ENCODE measurements at places on chromosomes 5 and 9. TPM values are rescaled to one million over a fixed set of nuclear protein-coding genes. Genes with fewer than 3 reads are reported as not detected.

Gene AIF1L
- 17.7 TPM for total RNA-seq

Gene MARCHF11
- total RNA-seq = not detected

Gene SPAG8
- 0.24 TPM for total RNA-seq

Gene RASEF
- 7.0 TPM for total RNA-seq

Gene QRFP
- total RNA-seq = not detected

Gene IL3
- not detected for total RNA-seq

Gene SPINK5
- total RNA-seq = 0.95 TPM

Gene PCDHB7
- total RNA-seq = 1.2 TPM

DNA sequence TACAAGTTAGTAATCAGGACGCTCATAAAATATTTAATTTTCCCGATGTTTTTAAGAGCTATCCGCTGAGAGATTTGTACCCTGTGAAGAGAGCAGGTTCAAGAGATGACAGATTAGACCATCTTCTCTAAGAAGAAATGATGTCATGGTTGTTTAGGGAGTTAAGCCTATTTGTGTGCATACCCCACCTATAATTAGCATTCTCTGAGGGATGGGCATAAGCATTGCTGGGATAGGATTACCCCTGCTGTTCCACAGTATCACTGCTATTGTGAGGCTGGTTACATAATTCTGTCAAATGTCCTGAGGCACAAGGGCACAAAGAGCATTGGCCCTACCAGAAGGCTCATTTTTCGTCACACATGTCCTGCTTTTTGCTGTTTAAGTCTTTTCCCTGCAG lies 687.0 kb downstream of the CETN3 start:
- no peak for DNase-seq

GRCh38 chr9:17597977-17598376 lies 19.1 kb downstream of the SH3GL2 start:
- no peak for DNase-seq

GRCh38 chr9:77883846-77884771 lies 147.5 kb downstream of the GNAQ start:
- DNase-seq = no peak

DNA sequence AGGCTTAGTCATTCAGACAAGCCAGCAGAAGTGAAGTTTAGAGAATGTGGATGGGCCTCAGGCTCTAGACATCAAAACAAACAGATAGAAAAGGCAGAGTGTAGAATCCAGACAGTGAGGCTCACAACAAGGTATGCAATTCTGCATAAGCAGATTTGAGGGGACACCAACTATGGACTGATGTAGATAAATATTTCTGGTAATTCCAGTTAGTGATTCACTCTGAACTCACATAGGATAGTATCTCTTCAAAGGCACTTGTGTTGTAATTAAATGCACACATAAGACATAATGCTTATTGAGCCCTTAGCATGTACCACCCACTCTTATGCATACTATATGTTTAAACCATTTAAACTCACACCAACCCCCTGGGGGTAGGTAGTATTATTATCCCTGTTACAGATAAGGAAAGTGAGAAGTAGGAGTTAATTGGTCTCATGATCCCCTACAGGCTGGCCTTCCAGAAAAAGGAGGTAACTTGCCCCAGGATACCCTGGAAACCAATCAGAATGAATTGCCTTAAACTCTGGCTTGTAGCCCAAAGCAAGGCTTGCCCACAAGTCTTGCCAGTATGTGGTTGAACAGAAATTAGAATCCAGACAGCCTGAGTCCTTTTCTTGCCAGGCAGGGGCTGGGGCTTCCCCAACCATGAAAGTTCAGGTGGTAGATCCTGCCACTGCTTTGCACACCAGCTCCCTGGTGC lies 39.5 kb upstream of the HSPB3 start:
- DNase-seq = no peak

- DNase-seq = no peak
Measured at GRCh38 chr5:52867809-52868208, 80.1 kb downstream of the ITGA1 start.

DNA sequence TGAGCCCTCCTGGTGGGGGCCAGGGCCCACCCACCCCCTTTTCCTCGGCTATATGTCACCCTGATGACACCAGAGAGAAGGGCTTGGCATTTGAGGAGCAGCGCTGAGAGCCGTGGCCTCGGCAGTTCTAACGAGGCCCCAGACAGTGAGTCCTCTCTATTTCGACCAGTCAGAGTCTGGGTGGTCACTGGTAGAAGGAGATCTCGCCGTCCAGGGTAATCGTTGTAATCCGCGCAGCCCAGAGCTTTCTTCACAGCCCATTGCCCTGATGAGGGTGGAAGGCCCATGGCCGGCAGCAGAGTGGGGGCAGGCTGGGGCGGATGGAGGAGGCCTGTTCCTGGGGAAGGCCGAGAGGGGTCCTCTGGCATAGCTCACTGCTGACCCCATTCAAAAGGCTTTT lies 70.2 kb downstream of the PSMB7 start:
- no peak for DNase-seq

DNA sequence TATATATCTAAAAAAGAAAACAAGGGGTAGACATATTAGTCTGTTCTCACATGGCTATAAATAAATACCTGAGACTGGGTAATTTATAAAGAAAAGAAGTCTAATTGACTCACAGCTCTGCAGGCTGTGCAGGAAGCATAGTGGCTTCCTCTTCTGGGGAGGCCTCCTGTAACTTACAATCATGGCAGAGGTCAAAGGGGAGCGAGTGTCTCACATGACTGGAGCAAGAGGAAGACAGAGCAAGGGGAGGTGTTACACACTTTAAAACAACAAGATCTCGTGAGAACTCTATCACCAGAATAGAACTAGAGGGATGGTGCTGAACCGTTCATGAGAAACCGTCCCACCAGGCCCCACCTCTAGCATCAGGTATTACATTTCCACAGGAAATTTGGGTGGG lies 616.8 kb downstream of the TLE4 start:
- DNase-seq = no peak

- no peak for DNase-seq
Measured at GRCh38 chr5:84783003-84783402, 398.3 kb upstream of the EDIL3 start.

DNA sequence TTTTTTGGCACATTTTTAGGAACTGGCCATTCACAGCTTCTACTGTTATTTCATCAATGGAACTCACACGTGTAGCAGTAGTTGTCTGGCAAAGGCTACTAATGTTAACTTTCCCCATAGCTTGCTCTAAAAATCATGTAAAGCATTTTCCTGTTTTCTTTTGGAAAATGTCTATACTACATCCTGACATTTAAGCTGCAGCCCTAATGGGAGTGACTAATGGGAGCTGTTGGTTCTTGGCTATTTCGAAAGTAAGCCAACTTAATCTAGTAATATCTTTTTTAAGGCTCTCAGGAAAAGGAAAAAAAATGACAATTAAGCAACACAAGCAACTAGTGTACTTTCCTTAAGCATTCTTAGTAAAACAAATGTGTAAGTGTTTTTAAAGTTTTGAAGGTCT lies 169.2 kb downstream of the SLC12A2 start:
- DNase-seq = no peak

DNA sequence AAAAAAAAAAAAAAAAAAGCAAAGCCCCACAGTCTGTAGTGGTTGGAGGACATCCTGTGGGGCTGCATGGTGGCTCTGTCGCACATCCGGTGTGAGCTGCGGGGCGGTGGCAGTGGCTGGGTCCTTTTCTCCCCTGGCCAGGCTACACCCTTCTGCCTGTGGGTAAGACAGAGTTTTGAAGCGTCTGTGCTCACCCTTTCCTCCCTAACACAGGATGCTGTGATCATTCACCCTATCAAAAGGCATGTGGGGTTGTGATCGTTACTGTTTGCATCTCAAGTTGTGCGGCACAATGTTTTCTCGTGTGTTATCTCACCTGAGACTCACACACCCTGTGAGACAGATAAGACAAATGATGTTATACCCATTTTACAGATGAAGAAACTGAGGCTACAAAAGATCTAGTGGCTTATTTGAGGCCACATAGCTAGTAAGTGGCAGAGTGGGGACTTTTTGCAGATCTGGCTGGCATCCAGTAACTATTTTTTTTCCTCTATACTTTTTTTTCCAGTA lies 17.5 kb downstream of the IRF1 start:
- DNase-seq = no peak

GRCh38 chr5:154356020-154356655 lies 89.7 kb upstream of the SAP30L start:
- no peak for DNase-seq

DNA sequence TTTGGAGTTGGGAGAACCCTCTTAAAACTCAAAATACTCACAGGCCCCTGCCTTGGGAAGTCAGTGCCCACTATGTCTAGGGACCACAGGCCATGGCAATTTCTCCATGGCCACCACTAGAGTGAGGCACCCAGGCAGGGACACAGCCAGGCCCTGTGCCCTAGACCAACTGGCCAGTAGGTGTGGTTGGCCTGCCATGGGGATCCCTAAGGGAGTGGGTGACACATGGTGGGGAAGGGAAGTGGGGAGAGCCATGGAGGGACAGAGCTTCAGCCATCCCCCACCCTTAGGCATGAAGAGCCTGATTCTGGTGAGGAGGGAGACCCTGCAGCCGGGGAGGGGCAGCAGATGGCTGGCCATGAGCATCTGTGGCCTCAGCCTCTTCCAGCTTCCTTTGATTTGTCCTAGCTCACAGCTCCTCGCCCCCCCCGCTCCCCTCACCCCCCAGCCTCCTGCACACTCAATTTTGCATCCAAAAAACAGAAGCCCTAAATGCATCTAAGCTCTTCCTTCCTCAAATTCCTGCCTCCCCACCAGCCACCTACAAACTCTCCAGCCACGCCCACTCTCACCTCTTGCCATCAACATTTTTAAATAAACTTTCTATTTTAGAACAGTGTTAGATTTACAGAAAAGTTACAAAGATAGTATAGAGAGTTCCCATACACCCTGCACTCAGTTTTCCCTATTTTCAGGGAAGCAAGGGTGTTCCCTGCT lies 1.6 kb upstream of the DBN1 start:
- no peak for DNase-seq

- DNase-seq = no peak
Measured at GRCh38 chr5:126513703-126514102, 81.3 kb downstream of the ALDH7A1 start.

- no peak for DNase-seq
Measured at GRCh38 chr5:32687499-32687831, 23.7 kb upstream of the NPR3 start.

- no peak for DNase-seq
Measured at GRCh38 chr5:57216714-57217113, 42.9 kb downstream of the GPBP1 start.

GRCh38 chr5:6377905-6378765 lies at the start of gene MED10:
Gene MED10, minus strand, starts transcription at chr5:6378547. Its CDS starts 64 bp downstream, at chr5:6378483.
- DNase-seq = peak; percentile 79

- peak; percentile 6 for DNase-seq
Measured at GRCh38 chr5:77957-78804, 13.8 kb upstream of the PLEKHG4B start.

GRCh38 chr9:114722937-114723620 lies 41.1 kb upstream of the TEX48 start:
- DNase-seq = no peak

GRCh38 chr5:166582416-166582815 lies 1709.0 kb upstream of the WWC1 start:
- no peak for DNase-seq

DNA sequence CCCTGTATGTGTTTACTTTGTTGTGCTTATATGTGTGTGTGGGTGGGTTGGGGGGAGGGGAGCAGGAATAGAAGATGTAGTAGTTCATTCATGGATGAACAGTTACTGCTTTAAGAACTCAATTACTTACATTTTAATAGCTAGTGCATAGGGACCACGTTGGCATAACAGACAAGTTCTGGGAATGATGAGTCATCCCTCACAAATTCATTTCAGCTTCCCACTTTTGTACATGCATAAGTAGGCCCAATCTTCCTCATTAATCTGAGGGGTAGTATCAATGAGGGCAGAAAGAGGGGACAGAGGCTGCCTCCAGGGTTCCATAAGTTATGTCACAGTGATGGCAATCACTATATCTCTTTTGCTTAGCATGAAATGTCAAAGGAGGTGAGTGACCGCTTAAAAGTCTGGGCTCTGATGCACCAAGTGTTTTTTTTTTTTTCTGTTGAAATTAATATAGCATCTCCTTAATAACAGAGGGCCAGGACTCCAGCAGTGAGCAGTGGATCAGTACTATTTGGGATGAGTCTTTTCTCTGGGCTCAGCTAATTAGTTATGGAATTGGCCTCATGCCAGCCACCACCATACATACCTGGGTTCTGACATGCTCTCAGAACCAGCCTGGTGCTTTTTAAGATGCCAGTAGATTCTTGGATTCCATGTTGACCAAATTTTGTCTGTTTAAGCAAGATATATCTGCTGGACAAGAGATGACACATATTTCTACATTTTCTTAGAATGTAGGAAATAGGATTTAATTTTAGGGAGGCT lies 37.1 kb downstream of the PRDM6 start:
- peak; percentile 10 for DNase-seq

- no peak for DNase-seq
Measured at GRCh38 chr9:112439171-112439570, 47.5 kb upstream of the KIAA1958 start.

- DNase-seq = peak; percentile 22
Measured at GRCh38 chr5:152271420-152271819, 133.7 kb downstream of the NMUR2 start.

GRCh38 chr5:34767180-34767579 lies 71.8 kb upstream of the TTC23L start:
- DNase-seq = no peak

- DNase-seq = no peak
Measured at GRCh38 chr9:16817002-16817401, 53.5 kb downstream of the BNC2 start.

GRCh38 chr9:93031629-93032430 lies 26.7 kb upstream of the SUSD3 start:
- no peak for DNase-seq

- no peak for DNase-seq
Measured at GRCh38 chr9:33489066-33489465, 15.3 kb upstream of the NOL6 start.

DNA sequence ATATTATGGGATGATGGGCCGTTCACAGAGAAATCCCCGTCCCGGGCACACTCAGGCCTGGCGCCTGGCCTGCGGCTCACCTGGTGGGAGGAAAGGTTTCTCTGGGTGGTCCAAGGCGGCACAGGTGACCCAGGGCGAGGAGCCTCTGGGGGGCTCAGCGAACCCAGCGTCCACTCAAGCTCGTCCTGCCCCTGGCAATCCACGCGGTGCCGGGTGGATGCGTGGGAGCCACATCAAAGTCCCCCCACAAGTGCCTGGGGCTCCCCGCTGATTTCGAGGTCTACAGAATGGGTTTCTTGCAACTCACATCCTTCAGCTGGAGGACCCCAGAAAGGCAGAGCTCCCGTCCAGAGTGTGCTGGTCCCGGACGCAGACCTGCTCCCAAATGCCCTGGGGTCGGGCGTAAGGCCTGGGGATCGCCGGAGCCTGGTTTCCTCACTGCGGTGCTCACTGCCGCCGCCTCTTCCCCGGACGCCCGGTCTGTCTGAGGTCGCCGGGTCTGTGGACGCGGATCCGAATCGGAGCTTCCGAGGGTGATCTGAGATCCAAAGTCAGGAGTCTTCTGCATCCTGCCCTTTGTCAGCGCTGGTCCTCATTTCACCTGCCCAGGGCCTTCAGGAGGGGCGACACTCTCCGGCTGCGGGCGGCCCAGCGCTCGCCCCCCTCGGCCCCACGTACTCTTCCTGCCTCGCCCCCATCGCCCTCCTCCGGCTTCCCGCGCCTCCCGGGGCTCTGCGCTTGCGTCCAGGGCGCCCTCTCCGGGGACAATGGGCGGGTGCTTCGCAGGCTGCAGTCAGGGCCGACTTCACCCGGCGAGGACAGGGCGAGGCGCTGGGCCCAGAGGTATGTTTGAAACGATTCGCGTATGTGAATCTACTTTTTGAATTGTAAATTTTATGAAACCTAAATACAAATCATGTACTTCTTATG lies 20.0 kb upstream of the RUFY1 start:
- DNase-seq = no peak

GRCh38 chr9:95506678-95507463 lies 9.9 kb downstream of the PTCH1 start:
- peak; percentile 69 for DNase-seq

GRCh38 chr5:142428036-142428772 lies 103.4 kb upstream of the SPRY4 start:
- no peak for DNase-seq

Data from Caki2 (cell line).